ENCODE measurements at places on chromosomes 11 and 22.

DNA sequence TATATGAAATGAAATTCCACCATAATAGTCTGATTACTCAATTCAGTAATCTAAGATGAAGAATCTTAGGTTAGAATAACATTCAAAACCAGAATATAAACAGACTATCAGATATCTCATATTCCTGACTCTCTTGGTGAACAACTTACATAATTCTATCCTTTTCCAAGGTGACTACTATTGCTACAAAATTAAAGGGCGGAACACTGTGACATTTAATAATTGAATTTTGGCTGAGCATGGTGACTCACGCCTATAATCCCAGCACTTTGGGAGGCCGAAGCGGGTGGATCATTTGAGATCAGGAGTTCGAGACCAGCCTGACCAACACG lies 34.4 kb downstream of the RDX start:
- DNase-seq, result no peak

GRCh38 chr11:96332126-96332771 lies 10.7 kb downstream of the MAML2 start:
- DNase-seq, result no peak

DNA sequence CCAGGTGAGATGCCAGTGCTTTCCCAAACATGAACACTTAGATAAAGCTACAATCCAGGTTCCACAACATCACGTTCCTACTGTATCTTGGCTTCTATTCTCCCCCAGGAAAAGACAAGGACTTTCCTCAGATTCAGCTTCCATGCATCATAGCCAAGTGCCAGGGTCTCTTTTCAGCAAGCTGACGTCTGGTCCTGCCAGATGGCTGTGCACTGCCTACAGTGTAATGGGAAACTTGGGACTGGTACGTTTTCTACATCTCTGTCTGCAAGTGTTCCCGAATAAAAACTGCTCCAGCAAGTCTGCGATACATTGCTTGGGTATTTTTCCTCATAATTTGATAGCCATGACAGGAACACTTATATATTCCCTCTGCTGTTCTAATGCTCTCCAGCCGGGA lies 412.5 kb downstream of the FAM181B start:
- DNase-seq, result no peak

DNA sequence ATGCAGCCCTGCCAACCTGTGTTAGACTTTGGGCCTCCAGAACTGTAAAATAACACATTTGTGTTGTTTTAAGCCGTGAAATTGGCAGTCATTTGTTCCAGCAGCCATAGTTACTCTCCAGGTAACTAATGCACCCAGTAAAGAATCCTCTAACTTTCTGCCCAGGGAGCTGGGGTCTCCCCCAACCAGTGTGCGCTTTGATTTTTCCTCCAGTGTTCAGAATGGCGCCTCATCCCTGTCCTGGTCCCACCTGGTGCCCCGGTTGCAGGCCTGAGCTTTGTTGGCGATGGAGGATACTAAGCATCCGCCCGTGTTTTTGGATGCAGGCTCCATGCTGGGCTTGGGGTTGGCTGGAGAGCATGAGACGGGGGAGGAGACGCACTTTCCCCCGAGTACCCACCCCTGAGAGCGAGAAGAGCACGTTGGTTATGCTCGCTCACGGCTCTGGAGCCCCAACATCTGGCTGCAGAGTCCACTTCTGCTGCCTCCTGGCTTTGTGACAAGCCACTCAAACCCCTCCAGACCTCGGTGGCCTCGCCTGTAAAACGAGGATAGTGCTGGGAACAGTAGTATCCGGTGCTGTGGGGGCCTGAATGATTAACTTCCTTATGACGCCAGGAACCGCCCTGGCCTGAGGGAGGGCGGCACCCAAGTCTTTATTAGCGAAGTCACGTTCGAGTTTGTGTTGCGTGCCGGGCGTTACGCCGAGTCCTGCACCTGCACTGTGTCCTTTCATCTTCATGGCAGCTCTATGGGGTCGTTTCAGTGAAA lies 25.8 kb downstream of the MRGPRD start:
- no peak for DNase-seq

DNA sequence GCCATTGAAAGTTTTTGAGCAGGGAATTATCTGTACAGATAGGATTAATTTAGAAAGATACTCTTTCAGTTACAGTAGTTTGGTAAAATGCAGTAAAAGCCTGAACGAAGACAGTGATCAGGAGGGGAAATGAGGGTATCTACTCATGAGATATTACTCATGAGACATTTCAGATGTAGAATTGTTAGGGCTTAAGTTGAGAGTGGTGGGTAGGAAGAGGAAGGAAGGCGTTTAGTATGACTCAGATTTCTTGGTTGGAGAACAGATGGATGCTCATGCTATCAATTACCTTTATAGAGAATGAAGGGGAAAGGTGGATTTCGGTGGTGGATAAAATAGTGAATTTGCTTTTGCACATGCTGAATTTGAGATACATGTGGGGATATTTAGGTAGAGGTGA lies 15.8 kb downstream of the CCDC81 start:
- no peak for DNase-seq

- no peak for DNase-seq
Measured at GRCh38 chr11:124970925-124971324, 16.9 kb downstream of the CCDC15 start.

GRCh38 chr11:15101072-15101709 lies 13.5 kb upstream of the INSC start:
- no peak for DNase-seq

DNA sequence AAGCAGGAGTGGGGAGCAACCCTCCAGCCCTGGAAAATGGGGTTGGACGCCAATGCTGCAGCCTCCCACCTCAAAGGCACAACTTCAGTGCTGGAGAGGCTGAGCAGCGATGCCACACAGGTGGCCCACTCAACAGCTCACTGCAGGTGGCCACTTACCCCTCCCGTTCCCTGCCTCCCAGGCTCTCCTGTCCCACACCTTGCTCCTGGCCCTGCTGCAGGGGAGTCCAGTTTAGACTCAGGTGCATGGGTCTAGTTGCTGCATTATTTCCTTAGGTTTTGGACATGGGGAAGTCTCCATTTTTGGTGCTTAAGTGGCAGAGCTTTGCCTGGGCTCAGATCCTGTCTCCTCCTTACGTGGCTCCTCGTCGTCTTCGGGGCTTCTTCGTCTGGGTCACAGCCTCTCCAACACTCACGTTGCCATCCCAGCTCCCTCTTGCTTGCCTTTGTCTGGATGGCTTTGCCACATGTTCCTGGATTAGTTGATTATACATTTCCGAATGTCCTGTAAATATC lies 898.3 kb downstream of the BRD1 start:
- no peak for DNase-seq

DNA sequence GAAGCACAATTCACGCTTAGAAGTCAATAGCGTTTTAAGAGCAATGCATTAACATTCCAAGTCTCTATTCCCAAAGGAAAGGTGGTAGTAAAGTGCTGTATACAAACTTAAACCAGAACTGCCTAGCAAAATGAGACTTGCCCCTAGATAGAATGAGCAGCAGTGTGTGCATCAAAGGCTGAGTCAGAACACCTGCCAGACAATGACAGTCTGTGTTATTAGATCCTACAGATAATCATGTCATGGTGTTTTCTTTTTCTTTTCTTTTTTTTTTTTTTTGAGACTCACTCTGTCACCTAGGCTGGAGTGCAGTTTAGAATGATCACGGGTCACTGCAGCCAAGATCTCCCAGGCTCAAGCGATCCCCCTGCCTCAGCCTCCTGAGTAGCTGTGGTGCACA lies 1.6 kb downstream of the RTCB start:
- DNase-seq, result no peak

GRCh38 chr11:118691926-118692830 lies 12.7 kb upstream of the TREH start:
- DNase-seq, result no peak

DNA sequence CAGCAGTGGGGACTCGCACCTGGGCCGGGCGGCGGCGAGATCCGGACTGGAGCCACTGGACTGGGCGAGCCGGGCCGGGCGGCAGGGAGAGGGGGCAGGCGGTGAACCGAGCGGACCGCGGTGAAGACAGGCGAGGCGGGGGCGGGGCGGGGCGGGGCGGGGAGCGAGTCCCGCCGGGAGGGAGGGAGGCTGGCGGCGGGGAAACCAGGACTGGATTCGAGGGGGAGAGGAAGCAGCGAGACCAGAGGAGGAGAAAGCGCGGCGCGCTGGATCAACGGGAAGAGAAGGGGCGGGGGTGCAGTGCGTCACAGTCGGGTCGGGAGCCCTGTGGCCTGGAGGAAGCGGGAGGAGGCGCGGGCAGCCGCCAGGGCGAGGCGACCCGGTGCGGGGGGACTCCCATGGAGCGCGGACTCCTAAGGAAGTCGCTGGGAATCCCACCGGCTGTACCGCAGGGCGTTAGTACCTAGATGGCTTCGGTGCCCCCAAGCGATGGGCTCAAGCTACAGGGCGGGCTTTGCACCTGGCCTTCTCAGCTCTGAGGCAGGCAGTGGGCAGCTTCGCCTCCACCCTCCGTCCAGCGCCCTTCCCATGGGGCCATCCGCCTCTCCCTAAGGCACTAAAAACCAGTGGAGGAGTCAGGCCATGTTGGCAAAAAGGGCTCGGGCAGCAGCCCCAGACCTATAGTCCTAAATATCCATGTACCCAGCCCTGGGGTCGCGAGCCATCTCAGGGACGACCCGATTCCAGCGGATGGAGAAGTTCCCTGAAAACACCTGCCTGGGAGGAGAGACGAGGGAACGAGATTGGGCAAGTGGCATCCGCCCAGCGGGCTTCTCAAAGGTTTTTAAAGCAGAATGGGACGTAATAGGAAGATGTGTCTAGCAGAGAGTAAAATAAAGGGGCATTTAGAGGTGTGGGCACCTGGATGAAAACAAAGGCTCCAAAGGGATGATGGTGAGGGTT lies at the start of gene TMEM121B:
Gene TMEM121B (minus strand): TSS at position 128 of the 963 bp plus-strand sequence. CDS start 233 bp downstream, outside the sequence.
- no peak for DNase-seq

GRCh38 chr22:32896891-32897290 lies 95.4 kb downstream of the TIMP3 start:
- DNase-seq, result no peak

DNA sequence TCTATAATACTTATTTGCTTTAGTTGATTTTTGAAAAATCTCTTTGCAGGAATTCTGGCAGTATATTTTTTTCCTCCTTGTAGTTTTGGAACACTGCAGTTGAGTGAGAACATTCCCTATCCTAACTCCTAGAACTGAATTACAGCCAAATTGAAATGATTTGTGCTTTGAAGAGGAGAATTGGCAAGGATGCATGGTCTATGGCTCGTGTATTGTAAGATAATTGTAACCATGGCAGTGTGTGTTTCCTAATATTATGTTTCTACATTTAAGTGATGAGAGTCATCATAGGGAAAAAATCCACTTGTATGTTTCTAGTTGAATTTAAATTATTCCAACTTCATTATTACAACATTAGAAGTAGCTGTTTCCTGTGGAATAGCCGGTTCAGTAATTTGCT lies 80.9 kb upstream of the MYO18B start:
- no peak for DNase-seq

DNA sequence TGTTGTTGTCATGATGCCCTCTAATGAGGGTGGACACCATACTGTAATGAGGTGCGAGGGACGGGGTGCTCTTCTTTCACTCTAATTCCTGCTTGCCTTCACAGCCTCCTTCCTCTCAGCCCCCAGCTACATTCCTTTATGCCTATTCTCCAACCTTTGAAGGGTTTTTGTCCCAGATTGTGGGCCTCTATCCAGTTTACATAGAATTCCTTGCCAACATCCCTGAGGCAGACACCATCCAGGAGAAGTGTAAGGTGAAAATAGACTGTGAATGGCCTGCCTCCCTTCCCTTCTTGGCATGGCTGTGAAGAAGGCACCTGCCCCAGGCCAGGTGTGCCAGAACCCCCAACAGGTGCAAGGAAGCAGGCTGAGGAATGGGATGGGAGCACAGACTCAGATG lies 122.3 kb downstream of the CHST1 start:
- no peak for DNase-seq

DNA sequence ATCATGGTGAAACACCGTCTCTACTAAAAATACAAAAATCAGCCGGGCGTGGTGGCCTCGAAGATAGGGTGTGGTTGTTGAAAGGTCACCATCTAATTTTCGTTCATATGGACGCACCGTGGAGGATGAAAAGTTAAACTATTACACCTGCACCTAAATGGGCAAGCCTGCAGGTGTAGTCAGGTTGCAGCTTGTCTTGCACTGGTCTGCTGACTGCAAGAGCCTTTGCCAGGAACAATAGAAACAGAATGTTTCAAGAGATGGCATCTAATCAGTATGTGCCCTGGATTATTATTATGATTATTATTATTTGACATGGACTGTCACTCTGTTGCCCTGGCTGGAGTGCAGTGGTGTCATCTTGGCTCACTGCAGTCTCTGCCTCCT lies 908 bp downstream of the NADSYN1 start:
- no peak for DNase-seq

- no peak for DNase-seq
Measured at GRCh38 chr11:36601155-36601554, 3.1 kb upstream of the RAG2 start.

- no peak for DNase-seq
Measured at GRCh38 chr11:130330101-130330684, 15.5 kb upstream of the ZBTB44 start.

- DNase-seq, result no peak
Measured at GRCh38 chr11:126996036-126996804, 4.3 kb downstream of the KIRREL3 start.

DNA sequence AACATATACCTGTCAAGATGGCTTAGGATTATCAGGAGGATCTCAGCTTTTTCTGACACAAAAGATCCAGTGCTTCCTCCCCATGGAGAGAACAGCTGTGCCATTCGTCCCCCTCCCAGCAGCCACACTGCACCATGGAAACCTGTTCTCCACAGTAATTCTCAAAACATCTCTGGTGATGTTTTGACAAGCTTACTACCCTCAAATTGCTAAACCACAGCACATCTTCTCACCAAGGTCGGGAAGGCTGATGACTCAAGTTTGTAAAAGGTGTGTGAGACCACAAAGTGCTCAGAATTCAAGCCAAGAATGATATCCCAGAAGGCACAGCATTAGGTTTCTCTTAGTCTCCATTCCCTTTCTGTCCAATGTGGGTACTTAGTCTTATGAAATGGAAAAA lies 3.9 kb upstream of the RAB38 start:
- DNase-seq, result no peak

DNA sequence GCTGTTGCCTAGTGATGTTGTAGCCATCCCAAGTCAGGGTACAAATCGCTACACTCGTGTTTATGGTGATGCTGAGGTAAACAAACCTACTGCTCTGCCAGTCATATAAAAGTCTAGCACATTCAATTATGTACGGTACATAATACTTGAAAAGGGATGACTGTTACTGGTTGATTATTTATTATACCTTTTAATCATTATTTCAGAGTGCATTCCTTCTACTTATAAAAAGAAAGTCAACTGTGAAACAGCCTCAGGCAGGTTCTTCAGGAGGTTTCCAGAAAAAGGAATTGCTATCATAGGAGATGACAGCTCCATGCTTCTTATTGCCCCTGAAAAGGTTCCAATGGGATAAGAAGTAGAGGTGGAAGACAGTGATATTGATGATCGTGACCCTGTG lies 652.5 kb upstream of the KIRREL3 start:
- no peak for DNase-seq

Measured in activated naive CD4-positive, alpha-beta T cell (primary cell).